ENCODE measurements at places on chromosomes 1 and 21.

DNA sequence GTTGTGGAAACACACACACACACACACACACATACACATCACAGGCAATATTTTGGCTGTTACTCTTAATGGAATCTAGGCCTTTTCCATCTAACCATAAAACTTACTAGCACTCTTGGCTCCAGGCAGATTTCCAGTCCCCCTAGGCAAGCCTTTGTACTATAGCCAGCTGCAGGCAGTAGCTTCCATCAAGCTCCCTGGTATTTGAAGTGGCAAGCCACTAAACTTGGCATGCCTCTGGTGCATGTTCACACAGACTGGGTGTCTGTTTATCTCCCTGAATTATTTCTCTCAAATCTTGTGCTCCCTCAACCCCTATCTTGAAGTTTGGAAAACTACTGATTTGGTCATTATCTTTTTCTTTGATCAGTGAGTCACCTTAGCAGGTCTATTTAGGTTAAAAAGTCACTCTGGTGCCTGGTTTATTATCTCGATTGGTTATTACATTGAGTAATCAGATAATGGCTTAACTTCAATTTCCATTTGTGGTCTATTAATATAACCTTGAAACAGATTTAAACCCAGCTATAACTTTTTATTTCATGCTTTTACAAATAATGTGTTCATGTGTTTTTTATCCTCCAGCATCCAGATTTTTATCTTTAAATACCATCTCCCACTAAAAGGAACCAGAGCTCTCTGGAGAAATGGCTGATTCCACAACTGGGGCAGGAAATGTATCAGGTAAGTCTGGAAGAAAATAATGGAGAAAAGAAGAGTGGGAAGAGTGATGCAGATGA lies 2.7 kb upstream of the RBM15 start:
- DNase-seq: no peak

- DNase-seq: no peak
Measured at GRCh38 chr21:45332981-45333582, 45.4 kb upstream of the POFUT2 start.

DNA sequence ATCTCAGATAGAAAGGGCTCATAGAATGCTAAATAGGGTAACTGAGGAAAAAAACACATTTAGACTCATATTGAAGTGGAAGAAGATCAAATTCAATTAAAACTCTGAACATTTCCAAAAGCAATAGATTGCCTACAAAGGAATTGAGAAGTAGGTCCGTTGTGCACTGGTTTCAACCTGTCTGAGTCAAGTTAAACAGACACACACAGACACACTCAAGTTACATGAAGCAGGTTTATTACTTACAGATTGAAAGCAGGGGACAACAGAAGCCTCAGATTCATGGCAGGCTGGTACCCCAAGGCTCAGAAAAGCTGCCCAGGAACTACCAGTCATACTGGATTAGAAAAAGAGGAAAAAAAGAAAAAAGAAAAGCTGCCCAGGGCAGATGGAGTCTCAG lies 20.7 kb upstream of the S100A2 start:
- DNase-seq: no peak

DNA sequence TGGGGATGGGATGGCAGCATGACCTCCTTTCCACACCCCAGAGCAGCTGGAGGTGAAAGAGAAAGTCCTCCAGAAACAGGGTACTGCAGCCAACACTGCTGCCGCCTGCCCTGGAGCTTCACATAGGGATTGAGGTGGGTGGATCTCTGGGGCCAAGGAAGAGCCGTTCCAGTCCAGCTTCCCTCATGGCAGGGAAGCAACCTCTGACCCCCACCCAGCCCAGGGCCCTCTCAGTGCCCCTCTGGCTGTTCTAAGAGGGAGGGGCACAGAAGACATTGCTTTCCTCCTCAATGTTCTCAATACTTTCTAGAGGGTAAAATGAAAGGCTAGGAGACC lies 5.7 kb downstream of the KIF21B start:
- no peak for DNase-seq

DNA sequence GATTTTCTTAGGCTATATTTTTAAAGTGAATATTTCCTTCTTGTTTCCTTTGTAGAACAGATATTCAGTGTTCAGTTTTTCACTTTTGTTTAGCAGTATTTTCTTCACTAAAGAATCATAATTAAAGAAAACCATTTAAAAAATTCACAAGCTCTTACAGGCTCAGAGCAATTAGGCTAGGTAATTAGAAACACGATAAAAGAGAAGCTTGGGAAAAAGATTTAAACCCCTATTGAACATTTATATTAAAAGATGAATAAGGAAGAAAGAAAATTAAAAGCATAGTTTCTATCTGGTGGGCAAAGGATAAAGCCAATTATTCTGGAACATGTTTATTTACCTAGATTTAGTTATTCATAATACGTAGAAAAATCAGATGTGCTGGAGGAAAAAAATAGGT lies 942.6 kb downstream of the PLA2G4A start:
- DNase-seq: no peak

DNA sequence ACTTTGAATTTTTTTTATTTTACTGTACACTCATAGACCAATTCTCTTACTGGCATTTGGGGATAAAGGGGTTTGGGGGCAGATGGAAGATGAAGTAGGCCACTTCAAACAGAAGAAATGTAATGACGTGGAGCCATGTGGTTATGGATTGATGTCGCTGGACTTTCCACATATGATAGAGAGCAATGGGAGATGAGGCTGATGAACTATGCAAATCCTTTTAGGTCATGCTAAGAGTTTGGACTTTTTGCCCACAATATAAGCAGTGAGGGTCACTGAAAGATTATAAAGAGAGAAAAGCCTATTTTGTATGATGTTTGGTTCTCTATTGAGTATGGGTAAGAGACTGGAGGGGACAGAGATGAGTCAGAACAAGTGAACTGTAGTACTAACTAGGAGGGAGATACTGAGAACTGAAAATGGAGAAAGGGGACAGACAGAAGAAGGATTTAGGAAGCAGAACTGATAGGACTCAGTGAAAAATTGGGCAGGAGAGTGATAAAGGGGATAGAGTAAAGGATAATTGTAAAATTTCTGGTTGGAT lies 9.2 kb downstream of the C1orf21 start:
- DNase-seq: no peak

- no peak for DNase-seq
Measured at GRCh38 chr1:24162201-24162600, 19.3 kb upstream of the IL22RA1 start.

DNA sequence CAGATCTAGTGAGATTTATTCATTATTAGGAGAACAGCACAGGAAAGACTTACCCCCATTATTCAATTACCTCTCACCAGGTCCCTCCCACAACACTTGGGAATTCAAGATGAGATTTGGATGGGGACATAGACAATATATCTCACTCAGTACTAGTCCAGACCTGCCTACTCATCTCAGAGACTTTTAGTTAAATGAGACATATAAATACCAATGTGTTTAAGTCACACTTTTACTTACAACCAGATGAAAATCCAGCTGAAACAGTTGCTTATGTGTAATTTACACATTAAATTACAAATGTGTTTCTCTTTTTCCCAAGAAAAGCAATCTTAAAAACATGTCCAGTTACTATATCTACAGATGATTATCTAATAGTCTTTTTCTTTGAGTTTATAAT lies 1145.6 kb downstream of the KCNT2 start:
- DNase-seq: no peak

- no peak for DNase-seq
Measured at GRCh38 chr21:44086636-44087425, 20.4 kb upstream of the PWP2 start.

- no peak for DNase-seq
Measured at GRCh38 chr1:58573705-58574591, 3.1 kb downstream of the TACSTD2 start.

- peak; percentile 87 for DNase-seq
Measured at GRCh38 chr1:168178638-168179437, at the start of gene TIPRL. TSS of gene TIPRL (plus strand) at chr1:168178962. CDS start at chr1:168179078, 116 bp downstream.

- no peak for DNase-seq
Measured at GRCh38 chr1:156796340-156797097, 20.1 kb downstream of the SH2D2A start.

GRCh38 chr1:184859381-184860105 lies 104.9 kb upstream of the EDEM3 start:
- DNase-seq: no peak

DNA sequence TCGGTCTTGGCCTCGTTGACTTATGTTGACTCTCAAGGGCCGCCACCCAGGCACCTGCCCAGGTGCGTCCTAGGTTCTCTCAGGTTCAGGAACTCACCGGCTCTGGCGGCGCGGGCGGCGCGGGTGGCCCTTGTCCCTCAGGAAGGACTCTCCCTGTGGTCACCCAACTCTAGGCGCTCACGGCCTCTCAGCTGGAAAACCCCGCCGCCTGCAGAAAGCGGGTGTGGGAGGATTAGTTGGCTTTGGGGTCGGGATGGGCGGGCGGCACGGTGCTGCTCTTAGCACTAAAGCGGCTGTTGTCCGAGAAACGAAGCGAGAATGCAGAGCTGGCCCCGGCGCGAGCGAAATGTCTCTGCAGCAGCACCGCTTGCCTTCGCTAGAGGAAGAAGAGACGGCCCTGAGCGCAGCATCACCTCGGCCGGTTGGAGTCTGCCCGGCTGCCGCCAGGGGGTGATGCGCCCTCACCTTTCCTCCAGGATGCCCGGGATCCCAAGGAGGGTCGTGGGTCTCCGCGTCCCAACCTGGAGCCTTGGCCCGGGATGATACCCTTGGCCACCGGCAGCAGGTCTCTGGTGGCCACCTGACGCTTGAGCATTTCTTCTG lies 8.1 kb upstream of the TADA1 start:
- no peak for DNase-seq

GRCh38 chr1:170592591-170593111 lies 60.7 kb downstream of the GORAB start:
- no peak for DNase-seq

GRCh38 chr1:206788487-206789050 lies 16.3 kb upstream of the IL10 start:
- no peak for DNase-seq

GRCh38 chr1:28113242-28113572 lies 24.8 kb upstream of the EYA3 start:
- no peak for DNase-seq

DNA sequence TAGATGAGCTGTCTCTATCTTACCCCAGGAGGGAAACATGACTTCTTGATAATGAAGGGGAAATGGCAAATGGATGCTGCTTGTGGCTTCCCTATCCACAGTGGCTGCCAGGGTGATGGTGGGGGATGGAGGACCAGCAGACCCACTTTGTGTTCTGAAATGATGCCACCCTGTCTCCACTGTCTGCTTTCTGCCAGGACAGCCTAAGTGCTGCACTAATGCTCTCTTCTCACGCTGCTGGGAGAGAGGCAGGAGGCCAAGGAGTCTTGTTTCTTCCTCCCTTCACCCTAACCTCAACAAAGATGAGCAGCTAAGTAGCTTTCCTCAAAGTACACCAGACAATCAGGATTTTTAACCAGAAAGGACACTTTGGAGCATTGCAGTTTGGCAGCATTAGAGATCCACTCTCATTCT lies 36.6 kb downstream of the XCL1 start:
- no peak for DNase-seq

DNA sequence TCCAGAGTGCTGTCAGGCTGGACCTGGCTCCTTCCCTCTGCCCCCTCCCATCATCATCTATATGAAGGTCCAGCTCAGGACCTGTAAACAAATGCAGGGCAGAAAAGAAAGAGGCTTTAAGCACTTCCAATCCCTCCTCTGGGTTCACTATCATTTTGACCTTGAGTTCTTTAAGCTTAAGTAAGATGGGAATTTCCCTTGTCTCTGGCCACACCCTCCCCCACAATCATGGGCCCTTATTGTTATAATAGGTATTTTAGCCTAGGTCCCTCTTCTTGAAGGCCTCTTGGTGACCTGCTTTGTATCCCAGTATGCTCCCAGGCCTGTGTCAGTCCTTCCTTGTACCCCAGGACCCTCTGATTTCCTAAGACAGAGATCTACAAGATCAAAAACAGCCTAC lies 45.1 kb upstream of the EPS15 start:
- no peak for DNase-seq

DNA sequence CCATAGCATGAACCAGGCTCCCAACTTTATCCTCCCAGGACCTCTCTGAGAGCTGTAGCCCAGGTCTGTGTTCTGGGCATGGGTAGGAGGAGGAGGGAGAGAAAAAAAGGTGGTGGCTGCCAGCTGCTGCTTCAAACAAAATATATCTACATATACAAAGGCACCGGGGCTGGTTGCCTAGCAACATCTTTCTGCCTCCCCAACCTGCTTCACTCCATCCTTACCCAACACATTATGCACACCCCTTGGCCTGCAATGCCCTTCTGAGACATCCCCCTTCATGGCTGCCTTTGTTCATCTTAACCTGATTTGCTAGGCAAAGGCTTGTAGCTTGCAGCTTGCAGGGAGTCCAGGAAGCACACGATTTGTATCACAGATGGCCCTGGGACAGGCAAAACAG lies 27.2 kb upstream of the ATP1A1 start:
- no peak for DNase-seq

GRCh38 chr1:227472772-227473171 lies 90.6 kb upstream of the ZNF678 start:
- DNase-seq: no peak

Measured in activated CD8-positive, alpha-beta memory T cell treated with anti-CD3 and anti-CD28 coated beads for 4 hours (primary cell).